Suprapubic skin (tissue), 4 donors: ENCODE measurements at places on chromosomes 2 and 18.

DNA sequence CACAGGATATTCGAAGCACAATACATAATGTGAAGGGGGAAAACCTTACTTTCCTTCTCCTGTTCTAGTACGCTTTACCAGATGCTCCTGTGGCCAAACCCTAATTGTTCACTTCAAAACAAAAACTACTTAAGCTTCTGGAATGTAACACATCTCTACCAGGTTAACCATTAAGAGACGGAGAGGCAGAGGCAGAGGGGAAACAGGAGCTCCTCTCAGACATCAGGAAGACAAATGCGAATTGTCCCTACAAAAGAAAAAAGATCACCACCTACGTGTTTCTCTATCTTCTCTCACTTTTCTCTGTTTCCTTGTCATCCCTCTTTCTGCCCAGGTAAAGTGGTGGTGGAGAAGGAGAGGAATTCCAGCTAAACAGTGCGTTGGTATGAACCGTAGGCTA lies 266.8 kb downstream of the NRXN1 start:
- DNase-seq, result no peak

DNA sequence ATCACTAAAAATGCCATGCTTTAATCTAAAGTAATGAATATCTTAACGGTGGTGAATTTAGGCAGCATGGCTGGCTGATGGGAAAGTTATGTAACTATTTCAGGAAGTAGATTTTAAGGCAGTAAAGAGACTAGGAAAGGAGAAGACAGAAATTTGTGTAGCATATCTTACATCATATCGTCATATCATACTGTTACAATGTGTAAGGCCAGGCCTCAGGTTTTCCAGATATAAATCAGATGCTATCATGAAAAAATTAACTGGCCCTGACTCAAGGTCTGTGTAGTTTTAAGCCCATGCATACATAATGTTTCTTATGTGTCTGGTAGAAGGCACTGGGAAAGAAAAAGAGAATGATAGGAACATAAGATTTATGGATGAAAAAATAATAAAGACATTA lies 8.9 kb upstream of the FAP start:
- no peak for DNase-seq

DNA sequence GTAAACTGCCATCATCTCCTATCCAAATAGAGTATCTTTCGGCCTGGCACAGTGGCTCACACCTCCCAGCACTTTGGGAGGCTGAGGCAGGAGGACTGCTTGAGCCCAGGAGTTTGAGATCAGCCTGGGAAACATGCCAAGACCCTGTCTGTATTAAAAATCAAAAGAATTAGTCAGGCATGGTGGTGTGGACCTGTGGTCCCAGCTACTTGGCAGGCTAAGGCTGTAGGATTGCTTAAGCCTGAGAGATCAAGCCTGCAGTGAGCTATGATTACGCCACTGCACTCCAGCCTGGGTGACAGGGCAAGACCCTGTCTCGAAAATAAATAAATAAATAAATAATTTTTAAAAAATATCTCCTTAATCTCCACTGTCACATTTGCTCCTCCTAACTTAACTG lies 14.7 kb upstream of the ARPC2 start:
- DNase-seq, result no peak

- DNase-seq, result peak; percentile 50
Measured at GRCh38 chr2:95374921-95375471, 27.5 kb upstream of the FAHD2A start.

DNA sequence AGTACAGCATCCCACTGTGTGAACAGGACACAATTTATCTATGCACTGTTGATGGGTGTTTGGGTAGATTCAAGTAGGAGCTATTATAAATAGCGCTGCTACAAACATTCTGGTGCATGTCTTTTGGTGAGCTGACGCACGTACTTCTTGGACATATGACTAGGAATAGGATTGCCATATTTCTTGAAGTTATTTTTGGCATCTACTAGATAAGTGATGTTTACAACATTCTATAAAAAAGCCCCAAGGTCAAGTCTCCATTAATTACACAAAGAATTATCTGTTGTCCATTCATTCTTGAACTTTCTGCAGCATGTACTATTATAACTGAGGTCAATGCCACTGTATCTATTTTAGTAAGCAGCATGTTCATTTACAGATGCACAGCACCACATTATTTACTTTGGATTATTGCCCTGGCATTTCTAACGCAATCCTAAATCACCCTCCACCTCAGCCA lies 225.5 kb upstream of the TMEM200C start:
- no peak for DNase-seq

DNA sequence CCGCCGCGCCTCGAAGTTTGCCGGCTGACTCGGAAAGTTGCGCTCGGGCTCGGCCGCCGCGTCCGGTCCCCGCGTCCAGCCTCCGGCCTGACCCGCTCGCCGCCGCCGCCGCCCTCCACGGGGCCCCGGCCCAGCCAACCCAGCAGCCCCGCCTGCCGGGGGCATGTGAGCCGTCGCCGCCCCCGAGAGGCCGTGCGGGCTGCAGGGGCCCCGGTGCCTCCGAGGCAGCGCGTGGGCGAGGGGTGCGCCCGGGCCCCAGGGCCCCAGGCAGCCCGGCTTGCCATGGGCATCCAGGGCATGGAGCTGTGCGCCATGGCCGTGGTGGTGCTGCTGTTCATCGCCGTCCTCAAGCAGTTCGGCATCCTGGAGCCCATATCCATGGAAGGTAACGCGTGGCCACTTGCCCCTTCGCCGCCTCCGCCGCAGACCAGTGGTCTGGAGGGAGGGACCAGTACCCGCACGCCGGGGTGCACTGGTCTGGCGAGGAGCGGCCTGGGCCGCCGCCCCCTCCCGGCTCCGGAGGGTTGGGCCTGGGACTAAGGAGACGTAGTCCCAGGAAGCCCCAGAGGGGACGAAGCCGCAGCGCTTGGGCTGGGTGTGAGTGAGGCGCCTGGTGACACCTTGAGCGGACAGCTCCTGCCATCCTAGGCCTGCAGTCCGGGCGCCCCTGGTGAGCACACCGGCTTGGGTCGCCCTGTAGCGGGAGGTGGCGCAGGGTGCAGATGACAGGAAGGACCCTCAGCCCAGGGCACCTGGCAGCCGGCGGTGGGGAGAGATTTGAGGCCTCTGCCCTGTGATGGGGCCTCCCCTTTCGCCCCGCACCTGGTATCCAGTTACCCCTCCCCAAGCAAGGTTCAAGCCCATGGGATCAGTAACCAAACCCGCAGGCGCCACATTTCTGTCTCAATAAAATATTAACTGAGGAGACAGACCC lies 49.9 kb downstream of the KCNIP3 start:
- DNase-seq, result no peak

DNA sequence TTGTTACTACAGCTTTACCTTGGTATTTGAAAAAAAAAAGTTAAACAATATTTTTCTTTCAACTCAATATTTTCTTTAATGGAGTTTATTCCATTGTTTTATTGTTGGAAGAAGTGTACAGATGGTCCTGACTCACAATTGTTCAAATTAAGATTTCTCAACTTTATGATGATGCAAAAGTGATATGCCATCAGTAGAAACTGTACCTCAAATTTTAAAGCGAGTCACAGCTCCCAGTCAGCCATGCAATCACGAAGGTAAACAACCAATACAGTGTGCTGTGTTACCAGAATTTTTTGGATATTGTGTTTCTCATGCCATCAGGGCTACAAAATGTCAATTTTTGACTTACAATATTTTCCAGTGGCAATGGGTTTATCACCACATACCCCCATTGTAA lies 54.0 kb upstream of the COL5A2 start:
- DNase-seq, result no peak

DNA sequence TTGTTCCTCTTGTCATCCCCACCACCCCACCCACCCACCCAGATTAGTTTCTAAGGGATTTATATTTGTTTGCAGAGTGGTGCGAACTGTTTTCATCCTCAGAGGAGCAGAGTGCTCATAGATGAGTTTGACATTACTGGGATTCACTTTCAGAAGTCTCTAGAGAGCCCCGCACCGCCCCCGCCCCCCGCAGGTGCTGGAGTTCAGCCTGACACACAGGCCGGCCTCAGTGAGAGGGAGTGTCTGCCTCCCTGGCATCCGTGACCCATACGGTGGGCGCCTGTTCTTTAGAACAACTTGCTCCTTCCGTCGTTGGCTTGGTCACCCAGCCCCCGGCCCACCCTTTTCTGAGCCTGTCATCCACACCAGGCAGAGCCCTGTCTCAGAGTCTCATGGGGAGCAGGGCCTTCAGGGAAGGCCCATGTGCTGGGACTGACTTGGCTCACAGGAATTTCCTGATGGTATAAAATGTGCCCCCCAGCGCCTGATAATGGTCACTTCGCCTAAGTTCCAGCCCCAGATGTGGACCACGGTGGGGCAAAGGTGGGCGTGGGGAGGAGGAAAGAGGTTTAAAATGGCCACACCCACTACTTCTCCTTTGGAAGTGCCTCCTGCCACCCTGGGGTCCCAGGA lies 44.3 kb downstream of the HPCAL1 start:
- DNase-seq, result no peak

- no peak for DNase-seq
Measured at GRCh38 chr2:181311837-181312236, 145.3 kb upstream of the ITGA4 start.

GRCh38 chr2:217959723-217960122 lies 43.1 kb downstream of the TNS1 start:
- peak; percentile 51 for DNase-seq

DNA sequence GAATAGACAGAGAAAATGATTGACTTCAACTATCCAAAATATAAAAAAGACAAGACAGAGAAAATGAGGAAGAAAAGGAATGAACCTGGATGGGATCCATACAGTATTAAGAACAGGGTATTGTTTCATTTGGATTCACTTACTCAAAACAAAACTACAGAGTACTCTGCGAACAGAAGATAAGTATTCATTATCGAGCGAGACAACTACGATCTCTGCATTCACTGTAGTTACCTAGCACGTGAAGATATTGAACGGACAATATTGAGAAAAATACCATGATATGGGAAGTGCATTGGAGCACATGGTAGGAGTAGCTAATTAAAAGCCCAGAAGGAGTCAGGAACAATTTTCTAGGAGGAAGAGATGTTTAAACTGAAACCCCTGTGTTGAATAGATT lies 1.0 kb upstream of the ORC2 start:
- no peak for DNase-seq

DNA sequence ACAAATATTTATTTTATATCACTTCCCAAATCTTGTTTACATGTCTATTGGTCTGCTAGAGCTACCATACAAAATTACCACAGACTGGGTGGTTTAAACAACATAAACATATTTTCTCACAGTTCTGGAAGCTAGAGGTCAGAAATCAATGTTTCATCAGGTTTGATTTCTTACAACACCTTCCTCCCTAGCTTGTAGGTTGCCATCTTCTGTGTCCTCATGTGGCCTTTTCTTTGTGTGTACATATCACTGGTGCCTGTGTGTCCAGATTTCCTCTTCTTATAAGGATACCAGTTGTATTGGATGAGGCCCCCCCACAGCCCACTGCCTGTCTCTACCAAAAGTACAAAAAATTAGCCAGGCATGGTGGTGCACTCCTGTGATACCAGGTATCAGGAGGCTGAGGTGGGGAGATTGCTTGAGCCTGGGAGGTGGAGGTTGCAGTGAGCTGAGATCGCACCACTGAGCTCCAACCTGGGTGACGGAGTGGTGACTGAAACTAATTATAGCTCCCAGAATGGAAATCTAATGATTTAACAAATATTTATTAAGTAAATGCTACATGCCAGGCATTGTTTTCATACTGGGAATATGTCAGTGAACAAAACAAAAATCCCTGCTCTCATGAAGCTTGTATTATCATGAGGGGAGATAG lies 13.6 kb downstream of the EML4 start:
- no peak for DNase-seq

GRCh38 chr2:74659462-74659861 lies 5.4 kb downstream of the SEMA4F start:
- DNase-seq, result no peak

DNA sequence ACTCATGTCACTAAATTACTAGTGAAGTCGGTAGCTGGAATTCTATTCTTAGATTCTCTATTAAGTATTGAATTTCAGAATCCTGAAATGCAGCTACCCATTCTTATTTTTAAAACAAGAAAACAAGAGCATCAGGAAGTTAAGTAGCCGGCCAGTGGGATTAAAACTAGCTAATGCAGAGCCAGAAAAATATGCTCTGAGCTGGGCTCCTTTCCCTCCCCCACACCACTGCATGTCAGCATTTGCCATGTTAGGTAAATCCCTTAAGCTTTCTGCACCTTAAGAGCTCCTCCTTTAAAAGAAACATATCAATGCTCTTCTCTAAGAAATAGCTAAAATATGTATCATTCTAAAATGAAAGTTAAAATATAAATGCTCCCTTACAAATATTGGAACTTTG lies 72.2 kb upstream of the MFF start:
- DNase-seq, result no peak

DNA sequence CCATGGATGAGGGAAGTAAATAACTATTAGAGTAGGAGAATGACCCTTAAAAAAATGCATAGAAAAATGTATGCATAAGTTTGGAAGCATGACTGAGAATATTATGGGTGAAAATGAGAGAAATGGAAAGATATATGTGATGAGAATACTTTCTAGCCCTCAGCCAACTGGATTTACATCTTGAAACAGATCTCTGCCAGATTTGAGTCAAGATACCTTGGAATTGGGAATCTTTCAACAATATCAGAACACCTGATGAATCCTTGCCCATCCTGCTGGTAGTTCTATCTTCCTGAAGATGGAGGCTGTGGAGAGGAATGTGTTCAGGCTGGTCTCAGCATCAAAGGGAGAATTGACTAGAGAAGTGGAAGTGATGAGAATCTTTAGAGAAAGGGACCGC lies 5.8 kb downstream of the TET3 start:
- no peak for DNase-seq

DNA sequence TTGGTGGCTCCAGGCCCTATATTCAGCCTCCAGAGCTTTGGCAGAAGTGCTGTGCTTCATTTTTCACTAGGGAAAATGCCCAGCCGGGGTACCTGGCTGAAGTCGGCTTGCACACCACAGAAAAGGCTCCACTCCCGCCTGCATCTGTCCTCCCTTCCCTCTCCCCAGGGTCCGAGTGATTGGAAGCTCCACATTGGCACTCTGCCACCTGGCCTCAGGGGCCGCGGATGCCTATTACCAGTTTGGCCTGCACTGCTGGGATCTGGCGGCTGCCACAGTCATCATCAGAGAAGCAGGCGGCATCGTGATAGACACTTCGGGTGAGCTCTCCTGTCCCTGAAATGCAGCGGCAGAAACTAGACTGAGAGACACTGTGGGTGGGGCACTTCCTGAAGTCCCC lies 47.4 kb downstream of the IMPA2 start:
- peak; percentile 79 for DNase-seq

DNA sequence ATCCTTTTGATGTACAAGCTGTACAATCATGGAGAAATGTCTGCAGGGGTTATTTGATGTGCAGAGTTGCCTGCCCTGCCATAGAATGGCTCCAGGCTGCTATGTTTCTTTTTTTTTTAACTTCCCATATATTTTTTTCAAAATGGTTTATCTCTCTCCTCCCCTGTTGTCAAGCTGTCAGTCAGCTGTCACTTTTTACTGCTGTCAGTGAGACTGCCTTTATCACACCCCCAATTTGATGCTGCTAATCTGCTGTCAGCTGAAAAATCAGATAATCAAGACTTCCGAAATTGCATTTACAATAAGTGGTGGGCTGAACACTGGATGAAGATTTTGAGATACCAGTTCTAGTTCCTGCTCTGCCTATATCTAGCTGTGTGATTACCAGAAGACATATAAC lies 382.6 kb downstream of the ZEB2 start:
- no peak for DNase-seq

- no peak for DNase-seq
Measured at GRCh38 chr2:64289251-64289650, 145.0 kb upstream of the PELI1 start.

- DNase-seq, result no peak
Measured at GRCh38 chr2:25714740-25715139, 41.4 kb upstream of the DTNB start.
